ENCODE measurements at places on chromosomes 13 and 19.

GRCh38 chr19:8321986-8322637 lies 816 bp downstream of the RPS28 start:
- no peak for DNase-seq

- no peak for DNase-seq
Observed at GRCh38 chr13:84445776-84446175, 563.5 kb upstream of the SLITRK1 start.

DNA sequence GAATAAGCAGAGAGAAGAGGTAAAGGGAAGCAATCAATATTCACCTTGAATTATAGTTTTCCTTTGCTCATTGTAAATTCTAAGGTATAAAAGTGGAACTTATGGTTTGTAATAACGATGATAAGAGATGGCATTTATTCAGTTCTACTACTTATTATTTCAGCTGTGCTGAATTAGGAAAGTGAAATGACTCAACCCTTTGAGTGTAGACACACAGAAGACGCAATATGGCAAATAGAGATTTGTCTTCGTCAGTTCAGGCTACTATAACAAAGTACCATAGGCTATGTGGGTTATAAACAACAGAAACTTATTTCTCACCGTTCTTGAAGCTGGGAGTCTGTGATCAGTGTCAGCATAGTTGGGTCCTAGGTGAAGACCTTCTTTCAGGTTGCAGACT lies 713.0 kb upstream of the PCDH9 start:
- no peak for DNase-seq

- DNase-seq = no peak
Observed at GRCh38 chr19:29336425-29336824, 123.5 kb upstream of the UQCRFS1 start.

- DNase-seq = peak; percentile 54
Observed at GRCh38 chr19:49591731-49592485, 926 bp downstream of the PRR12 start.

Data from activated naive CD4-positive, alpha-beta T cell treated with anti-CD3 and anti-CD28 coated beads, Interleukin-2, amount 50 U/mL, for 72 hours (primary cell).